Vagina (tissue), 2 donors: ENCODE measurements at places on chromosomes 1 and 21. TPM values are rescaled to one million over a fixed set of nuclear protein-coding genes. Genes with fewer than 3 reads are reported as not detected.

DNA sequence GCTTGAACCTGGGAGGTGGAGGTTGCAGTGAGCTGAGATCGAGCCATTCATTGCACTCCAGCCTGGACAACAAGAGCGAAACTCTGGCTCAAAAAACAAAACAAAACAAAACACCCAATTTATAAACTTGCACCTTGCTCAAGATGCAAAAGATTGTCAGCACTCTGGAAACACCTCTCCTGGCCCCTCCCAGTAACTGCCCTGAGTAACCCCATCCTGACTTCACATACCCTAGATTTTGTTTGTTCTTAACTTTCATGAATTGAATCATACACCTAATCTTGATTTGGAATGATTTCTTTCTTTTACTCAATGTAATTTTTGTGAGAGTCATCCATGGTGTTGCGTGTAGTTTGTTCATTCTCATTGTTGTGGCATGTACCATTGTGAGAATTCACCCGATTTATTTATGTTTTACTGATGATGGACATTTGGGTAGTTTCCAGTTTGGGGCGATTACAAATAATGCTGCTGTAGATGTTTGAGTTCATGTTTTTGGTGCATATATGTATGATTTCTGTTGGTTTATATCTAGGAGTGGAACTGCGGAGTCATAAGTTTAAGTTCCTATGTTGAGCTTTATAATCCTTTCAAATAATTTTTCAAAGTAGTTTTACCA is 10.4 kb downstream of the NECAP2 start:
- DNase-seq = no peak

DNA sequence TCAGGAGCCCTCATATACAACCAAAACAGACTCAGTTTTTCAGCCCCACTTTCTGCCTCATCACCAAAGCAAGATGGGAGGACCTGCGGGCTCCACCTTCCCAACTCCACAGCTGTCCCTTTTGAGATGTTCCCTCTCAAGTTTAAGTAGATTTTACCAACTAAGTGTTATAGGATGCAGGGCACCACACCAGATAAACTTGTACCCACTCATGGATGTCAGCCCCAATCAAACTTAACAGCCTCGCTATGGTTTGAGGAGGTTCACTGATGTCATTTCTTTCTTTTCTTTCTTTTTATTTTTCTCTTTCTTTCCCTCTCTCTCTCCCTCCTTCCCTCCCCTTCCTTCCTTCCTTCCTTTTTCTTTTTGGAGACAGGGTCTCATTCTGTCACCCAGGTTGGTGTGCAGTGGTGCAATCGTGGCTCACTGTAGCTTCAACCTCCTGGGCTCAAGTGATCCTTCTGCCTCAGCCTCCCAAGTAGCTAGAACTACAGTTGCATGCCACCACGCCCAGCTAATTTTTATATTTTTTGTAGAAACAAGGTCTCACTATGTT is 13.4 kb downstream of the CD58 start:
- no peak for DNase-seq

DNA sequence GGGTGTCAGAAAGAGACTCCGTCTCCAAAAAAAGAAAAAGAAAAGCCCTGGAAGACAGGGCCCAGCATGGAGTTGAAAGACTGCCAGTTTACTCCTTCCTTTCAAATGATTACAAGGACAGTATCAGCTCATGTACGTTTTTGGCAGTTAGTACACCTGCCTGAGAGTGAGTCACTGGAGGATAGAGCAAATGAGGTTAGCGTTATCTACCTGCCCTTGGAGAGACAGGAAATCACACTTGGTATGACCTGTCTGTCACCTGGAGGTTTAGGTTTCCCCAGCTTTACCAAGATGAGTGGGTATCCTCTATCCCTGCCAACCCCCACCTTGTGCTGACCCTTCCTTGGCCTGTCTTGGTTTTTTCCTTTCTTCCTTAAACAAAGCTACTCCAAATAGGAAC is 96.8 kb upstream of the BMP8A start:
- no peak for DNase-seq

- DNase-seq = no peak
These were observed 39.3 kb downstream of the PDE9A start for GRCh38 chr21:42692688-42693087.

DNA sequence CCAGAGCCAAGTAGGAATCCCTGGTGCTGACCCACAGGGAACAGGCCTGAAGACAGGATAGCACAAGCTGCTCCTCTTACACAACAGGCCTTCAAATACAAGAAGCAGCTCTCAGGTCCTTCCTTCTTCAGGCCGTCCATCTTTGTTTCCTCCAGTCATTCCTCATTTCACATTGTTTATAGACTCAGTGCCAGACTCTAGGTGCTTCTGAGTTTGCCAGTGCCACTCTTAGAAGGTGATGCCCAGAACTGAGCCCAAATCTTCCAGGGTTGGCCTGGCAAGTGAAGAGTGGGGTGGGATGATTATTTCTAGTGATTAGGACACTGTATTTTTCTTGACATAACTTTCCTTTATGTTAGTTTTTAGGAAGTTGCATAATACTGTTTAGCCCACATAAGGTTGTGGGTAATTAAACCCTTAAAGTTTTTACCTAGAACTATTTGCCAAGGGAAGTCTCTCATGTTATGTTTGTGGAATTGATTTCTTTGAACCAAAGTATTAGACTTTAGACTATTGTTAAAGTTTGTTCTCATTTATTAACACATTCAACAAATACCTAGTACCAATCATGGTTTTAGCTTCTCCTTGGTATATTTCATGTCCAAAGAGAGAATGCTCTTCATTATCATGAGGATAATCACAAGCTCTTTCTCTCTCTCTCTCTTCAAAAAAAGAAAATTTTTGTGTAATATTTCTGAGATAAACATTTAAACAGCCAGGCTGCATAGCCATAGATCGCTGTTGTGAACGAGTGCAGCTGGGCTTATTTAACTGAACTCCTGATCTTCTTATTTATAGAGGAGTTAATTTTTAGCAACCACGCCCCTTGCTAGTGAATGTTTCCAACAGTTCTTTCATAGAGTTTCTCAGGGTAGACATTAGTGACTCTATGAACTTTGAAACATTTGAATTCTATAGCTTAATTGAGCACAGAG is 47.7 kb downstream of the PGM1 start:
- no peak for DNase-seq

The BMP8B gene
- total RNA-seq = 0.98 TPM

The S100B gene
- 19.9 TPM for total RNA-seq

The TRAF3IP3 gene
- 7.1 TPM for total RNA-seq

The PLA2G2C gene
- not detected for total RNA-seq
